Smooth muscle cell of bladder (primary cell): ENCODE measurements at places on chromosomes 7 and 10. TPM values are rescaled to one million over a fixed set of nuclear protein-coding genes. Genes with fewer than 3 reads are reported as not detected.

TMEM243 gene
- total RNA-seq: 26.9 and 27.7 TPM in 2 replicates

PRRT4 gene
- total RNA-seq: 0.18 TPM in 1 of 2 replicates, not detected in the other

LRIT1 gene
- total RNA-seq: not detected in 2 replicates

SFTPA2 gene
- total RNA-seq: not detected in 2 replicates

C10orf62 gene
- total RNA-seq: 0.14 TPM in 1 of 2 replicates, not detected in the other

SPDYE2 gene
- not detected in 2 replicates for total RNA-seq

CYP2C19 gene
- not detected in 2 replicates for total RNA-seq

SH2D4B gene
- total RNA-seq: not detected in 2 replicates

ACTL6B gene
- not detected in 2 replicates for total RNA-seq

ATP5F1C gene
- total RNA-seq: 202 and 232 TPM in 2 replicates

INMT gene
- total RNA-seq: 13.4 and 21.8 TPM in 2 replicates

TMEM254 gene
- 7.4 and 9.3 TPM in 2 replicates for total RNA-seq

DLX5 gene
- not detected in 2 replicates for total RNA-seq

WNT2 gene
- total RNA-seq: 1.4 and 4.5 TPM in 2 replicates

NEBL gene
- under 0.01 and 0.09 TPM in 2 replicates for total RNA-seq

HMX2 gene
- not detected in 2 replicates for total RNA-seq

ZCWPW1 gene
- total RNA-seq: 1.6 and 2.8 TPM in 2 replicates

CNPY1 gene
- not detected in 2 replicates for total RNA-seq

ATRNL1 gene
- total RNA-seq: under 0.01 and 0.18 TPM in 2 replicates

CCDC3 gene
- 0.18 and 1.3 TPM in 2 replicates for total RNA-seq

KCNIP2 gene
- total RNA-seq: 0.28 and 1.8 TPM in 2 replicates

C7orf33 gene
- total RNA-seq: not detected in 2 replicates

TMEM176A gene
- 1.1 and 70.8 TPM in 2 replicates for total RNA-seq

HOXA9 gene
- total RNA-seq: 5.8 and 7.9 TPM in 2 replicates

RAMP3 gene
- total RNA-seq: not detected in 2 replicates

PURB gene
- total RNA-seq: 10.2 and 11.3 TPM in 2 replicates

EPHA1 gene
- total RNA-seq: 0.09 and 0.14 TPM in 2 replicates

PON3 gene
- total RNA-seq: not detected in 2 replicates

CROT gene
- 16.0 and 18.2 TPM in 2 replicates for total RNA-seq

SLC16A12 gene
- total RNA-seq: not detected in 2 replicates

ACSM6 gene
- not detected in 2 replicates for total RNA-seq

SPAG6 gene
- not detected in 2 replicates for total RNA-seq

PRXL2A gene
- total RNA-seq: 3.6 and 4.9 TPM in 2 replicates

SFXN4 gene
- total RNA-seq: 9.5 and 11.5 TPM in 2 replicates

PIK3AP1 gene
- 0.14 and 0.74 TPM in 2 replicates for total RNA-seq

EPHB6 gene
- total RNA-seq: 0.65 and 2.6 TPM in 2 replicates

TUBAL3 gene
- not detected in 2 replicates for total RNA-seq

SLC18A3 gene
- not detected in 2 replicates for total RNA-seq

ATP6V0A4 gene
- total RNA-seq: 0.09 and 0.14 TPM in 2 replicates

NEUROD6 gene
- total RNA-seq: not detected in 2 replicates

PLEKHA1 gene
- 12.7 and 13.9 TPM in 2 replicates for total RNA-seq

PRR15 gene
- 0.28 and 0.83 TPM in 2 replicates for total RNA-seq

POM121 gene
- 3.0 and 3.9 TPM in 2 replicates for total RNA-seq

FAM25C gene
- not detected in 2 replicates for total RNA-seq
